Urothelium cell line (cell line): ENCODE measurements at places on chromosomes 6 and 20.

GRCh38 chr6:169173532-169174268, 79.9 kb downstream of the THBS2 start:
- peak; percentile 57 for DNase-seq

GRCh38 chr6:107064579-107065065, 36.6 kb downstream of the MTRES1 start:
- peak; percentile 47 for DNase-seq

DNA sequence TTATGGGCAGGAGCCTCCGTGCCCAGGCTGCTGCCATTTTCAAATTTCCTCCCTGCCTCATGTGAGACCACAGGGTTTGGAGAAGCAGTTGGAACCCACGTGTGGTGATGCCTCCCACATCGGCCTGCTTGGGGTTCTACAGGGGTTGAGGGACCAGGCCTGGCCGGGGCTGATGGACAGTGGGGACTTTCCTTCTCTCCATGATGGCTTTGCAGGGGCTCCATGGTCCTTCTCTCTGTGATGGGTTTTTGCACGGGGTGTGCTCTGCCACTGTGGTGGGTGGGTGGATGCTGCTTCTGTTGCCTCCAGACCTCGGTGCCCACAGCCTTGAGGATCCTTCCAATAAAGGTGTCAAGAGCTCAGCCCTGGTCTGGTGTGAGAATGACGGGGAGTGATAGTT, 54.4 kb downstream of the ADNP start:
- no peak for DNase-seq

GRCh38 chr6:100592929-100593328, 128.2 kb upstream of the SIM1 start:
- DNase-seq = no peak

DNA sequence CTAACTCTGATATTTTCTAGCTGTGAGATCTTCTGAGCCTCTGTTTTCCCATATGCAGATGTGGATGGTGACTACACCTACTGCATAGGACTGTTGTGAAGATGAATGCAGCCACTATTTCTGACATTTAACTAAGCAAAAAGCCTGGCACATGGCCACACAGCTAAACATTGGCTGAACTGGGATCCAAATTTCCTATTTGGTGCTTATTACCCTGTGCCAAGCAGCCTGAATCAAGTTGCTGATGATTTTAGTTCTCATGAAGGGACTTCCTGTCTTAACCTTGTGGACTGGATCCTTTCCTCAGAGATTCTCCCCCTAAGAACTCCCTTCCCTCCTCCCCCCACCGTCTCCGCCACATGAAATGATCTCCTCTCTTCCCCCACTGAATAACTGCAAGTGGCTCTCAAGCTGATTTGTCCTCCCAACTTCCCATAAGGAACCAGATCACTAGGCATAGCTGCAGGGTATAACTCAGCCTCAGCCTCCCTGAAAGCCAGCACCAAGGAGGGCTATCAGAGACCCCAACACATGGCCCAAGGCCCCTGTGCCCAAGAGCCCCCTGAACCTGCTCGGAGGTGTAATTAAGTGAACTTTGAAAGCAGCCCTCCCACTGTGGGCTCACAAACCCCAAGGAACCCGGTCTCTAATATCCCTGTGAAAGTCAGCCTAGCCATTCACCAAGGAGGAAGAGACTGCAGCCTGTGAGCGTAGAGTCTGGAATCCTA, 55.7 kb downstream of the MAFB start:
- DNase-seq = no peak

DNA sequence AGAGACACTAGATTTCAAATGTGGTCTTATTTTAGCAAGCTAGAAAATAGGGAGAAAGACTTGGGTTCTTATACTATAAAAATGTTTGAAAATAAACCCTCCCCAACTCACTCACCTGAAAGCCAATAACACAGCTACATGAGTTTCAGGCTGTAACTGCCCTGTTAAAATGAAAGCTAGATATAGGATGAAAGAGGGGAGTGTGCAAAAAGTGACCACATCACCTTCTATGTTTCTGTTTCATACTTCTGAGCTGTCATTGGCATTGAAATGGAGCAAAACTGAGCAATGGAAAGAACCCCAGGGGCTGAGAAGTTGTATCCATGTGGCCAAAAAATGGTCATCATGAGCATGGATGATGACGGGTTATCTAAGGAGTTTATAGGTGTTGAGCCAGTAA, 148.1 kb upstream of the TENT5A start:
- DNase-seq = no peak

GRCh38 chr6:44123544-44123943, 3.7 kb downstream of the MRPL14 start:
- no peak for DNase-seq

GRCh38 chr6:124573953-124574352, 388.3 kb upstream of the RNF217 start:
- DNase-seq = no peak

DNA sequence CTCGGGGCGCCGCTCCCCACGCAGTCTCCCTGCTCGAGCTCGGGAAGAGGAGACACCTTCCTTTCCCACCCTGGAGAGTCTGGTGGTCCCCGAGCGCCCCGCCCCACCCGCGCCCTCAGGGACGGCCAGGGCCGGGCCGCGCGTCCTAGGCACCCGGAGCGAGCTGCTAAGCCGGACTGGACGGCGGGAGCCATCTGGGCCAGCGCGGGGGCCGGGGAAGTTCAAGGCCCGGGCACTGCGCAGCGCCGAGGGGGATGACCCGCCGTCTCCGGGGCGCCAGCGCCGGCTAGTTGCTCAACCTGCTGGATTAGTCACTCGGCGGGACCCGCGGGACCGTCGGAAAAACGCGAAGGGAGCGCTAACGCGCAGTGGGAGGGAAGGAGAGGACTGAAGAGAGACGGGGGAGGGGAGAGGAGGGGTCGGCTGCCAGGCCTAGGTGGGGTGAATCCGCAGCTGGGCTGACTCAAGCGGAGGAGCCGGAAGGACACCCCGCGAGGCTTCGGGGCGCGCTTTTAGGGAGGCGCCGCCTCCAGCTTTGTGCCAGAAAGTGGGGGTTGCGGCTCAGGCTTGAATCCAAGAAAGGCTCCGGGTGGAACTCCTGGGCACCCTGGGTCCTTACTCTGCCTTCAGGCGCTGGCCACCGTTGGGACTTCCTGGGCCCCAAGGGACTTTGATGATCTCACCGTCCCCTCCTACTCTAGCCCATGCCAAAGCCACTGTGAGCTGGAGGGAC, 75.7 kb upstream of the FOXP4 start:
- peak; percentile 26 for DNase-seq

GRCh38 chr6:144335914-144336313, 50.8 kb downstream of the UTRN start:
- DNase-seq = peak; percentile 25

GRCh38 chr6:129672881-129673631, 36.9 kb downstream of the ARHGAP18 start:
- DNase-seq = peak; percentile 49

DNA sequence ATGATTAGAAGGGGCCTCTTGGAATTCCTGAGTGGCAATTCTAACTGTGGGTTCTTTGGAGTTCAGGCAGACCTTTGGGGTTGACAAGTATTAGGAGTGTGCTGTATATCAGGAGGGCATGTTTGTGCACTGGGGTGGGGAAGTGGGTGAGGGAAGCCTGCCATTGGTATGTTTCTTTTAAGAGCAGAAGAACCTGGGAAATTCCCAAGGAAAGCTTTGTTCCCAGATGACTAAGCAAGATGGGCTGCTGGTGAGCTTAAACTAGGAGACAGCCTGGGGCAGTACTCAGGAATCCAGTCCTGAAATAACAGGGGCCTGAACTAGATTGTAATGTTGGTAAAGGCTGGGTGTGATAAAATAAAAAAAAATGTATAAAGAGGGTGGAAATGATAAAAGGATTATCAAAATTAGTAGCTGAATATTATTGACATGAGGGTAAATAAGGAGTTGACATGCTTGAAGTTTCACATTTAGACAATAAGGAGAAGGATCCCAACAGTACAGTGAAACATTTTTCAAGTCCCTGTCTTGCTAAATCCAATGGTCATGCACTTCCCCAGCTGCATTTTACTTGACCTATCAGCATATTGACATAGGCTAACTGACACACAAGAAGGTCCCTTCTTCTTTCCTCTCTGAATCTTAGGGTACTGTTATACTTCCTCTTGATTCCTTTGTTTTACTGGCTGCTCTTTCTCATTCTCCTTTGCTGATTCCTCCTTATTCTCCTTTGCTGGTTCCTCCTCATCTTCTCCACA, 18.4 kb upstream of the IFNGR1 start:
- no peak for DNase-seq

GRCh38 chr20:34213213-34213612, 28.0 kb upstream of the ASIP start:
- no peak for DNase-seq

GRCh38 chr20:59829054-59829785, 104.2 kb downstream of the SYCP2 start:
- no peak for DNase-seq

GRCh38 chr6:70954750-70955149, 2.1 kb downstream of the B3GAT2 start:
- no peak for DNase-seq

DNA sequence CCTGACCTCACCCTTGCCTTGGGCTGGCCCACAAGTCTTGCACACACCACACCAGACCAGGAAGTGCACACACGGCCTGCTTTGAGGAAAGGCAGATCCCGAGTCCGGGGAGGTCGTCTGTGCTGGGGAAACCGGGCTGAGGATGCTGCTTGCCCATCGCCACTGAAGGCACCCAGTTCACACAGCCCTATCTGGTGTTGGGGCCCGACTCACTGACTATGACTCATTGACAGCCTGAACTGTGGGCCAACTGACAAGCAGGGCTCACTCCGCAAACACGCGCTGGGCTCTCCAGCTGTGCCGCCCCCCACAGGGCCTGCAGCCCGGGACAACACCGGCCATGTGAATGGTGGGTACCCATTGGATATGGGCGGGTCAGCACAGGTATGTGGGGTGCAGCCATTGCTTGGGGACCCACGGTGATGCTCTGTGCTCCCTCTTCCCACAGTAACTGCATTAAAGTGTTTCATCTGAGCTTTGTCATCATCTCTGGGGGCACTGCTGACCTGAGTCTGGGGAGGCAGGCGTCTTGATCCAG, 1.6 kb downstream of the SAMD10 start:
- DNase-seq = peak; percentile 45

GRCh38 chr6:34284563-34285447, 36.0 kb upstream of the SMIM29 start:
- DNase-seq = no peak

GRCh38 chr6:163398815-163399214, 15.7 kb upstream of the QKI start:
- no peak for DNase-seq

- no peak for DNase-seq
Measured at GRCh38 chr6:149823013-149823412, 41.1 kb downstream of the LRP11 start.

DNA sequence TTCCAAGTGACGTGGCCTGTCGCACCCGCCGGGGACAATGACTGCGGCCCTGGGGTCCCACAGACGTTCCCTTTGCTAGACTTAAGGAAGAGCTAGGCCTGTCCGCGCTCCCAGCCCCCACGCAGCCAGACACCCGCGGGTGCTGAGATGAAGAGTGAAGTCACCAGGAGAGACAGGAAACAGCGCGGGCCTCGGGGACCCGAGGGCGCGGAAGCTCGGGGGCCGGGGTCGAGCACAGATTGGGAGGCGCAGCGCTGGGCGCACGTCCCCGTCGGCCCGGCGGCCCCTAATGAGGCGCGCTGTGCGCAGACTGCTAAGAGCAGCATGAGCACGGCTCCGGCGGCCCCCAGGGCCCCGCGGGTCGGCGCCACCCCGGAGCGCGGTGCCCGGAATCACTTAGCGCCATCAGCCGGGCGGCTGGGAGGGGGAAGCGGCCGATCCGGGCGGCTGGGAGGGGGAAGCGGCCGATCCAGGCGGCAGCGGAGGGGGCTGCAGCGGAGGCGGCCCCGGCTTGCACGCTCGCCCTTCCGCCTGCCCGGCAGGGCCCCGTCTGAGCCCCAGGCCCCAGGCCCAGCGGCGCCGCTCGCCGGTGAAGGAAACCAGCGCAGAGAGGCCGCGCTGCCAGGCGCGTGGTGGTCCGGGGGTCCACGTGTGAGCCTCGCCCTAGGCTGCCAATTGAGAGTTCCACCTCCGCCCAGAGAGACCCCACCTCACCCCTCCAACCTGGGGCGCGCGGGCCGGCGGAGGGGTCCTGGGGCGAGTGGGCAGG, 8.3 kb upstream of the AVP start:
- DNase-seq = no peak

GRCh38 chr20:59176812-59177211, 13.2 kb downstream of the ZNF831 start:
- DNase-seq = no peak

- DNase-seq = no peak
Measured at GRCh38 chr6:125930765-125931418, 25.7 kb upstream of the HINT3 start.

DNA sequence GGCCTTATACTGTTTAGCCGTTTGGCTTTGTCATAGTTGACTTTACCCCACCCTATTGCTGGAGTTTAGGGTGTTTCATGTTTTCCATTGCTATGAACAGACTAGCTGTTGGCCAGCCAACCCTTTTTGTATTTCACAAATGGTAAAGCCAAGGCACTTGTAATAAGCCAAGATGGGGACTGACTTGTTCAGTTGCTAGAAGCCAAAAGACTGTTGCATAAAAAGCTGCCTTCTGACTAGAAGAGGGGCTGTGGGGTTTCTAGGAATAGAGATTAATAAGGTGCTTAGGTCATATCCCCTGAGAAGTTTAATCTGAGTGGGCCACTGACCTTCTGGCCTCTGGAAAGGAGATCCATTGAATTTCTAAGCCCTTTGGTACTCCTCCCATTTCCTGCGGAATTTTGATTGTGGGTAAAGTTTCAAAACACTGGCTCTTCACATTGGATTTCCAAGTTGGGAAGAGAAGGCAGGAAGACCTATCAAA, 211.1 kb downstream of the PLCB4 start:
- no peak for DNase-seq

GRCh38 chr6:137254966-137255365, 35.8 kb upstream of the IFNGR1 start:
- DNase-seq = no peak

GRCh38 chr20:34074101-34074760, 37.8 kb downstream of the EIF2S2 start:
- no peak for DNase-seq

DNA sequence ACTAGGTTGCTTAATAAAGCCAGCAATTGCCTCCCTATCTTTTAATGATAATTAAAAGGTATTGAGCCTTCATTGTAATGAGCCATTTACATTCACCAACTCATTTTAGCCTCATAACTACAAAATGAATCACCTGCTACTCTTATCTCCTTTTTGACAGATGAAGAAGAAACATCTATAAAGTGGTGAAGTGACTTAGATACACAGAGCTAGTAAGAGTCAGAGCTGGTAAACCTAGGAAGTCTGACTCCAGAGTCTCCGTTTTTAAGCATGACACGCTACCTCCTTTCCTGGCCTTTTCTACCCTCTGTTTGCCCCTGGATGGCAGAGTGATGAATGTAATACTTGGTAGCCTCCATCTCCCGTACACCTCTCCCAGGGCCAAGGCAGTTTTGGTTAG, 93.5 kb downstream of the SPTLC3 start:
- no peak for DNase-seq

DNA sequence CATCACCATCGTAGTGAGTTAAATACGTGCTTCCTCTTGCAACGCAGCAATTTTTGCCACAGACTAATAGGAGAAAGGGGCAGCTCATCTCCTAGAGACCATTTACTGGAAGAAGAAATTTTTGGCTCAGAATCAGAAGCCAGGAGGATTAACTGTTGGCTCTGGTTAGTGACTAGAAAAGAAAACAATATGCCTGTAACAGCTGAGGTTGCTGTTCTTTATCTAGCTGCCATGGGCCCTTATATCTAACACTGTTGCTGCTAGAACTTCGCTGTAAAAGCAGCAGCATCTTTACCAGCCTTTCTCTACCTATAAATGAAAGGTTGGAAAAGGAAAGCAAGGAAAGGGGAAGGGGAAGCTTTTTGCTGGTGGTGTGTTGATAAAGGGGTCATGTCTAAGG, 65.9 kb downstream of the FAM135A start:
- DNase-seq = no peak

GRCh38 chr6:126698732-126699240, 358.9 kb downstream of the CENPW start:
- no peak for DNase-seq
